ENCODE measurements at places on chromosomes 2 and 18.

- DNase-seq, result no peak
Measured at GRCh38 chr2:117057016-117057415, 757.5 kb upstream of the DDX18 start.

DNA sequence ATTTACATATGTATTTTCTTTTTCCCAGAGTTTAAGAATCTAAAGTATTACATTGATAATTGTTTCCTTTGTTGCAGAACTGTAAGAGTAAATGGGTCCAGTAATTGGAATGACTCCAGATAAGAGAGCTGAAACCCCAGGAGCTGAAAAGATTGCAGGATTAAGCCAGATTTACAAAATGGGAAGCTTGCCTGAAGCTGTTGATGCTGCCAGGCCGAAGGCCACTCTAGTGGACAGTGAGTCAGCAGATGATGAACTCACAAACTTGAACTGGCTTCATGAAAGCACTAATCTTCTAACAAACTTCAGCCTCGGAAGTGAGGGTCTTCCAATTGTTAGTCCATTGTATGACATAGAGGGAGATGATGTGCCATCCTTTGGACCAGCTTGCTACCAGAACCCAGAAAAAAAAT, 183.8 kb upstream of the STON1 start:
- no peak for DNase-seq

- DNase-seq, result peak; percentile 51
Measured at GRCh38 chr2:172726172-172726735, 9.4 kb upstream of the RAPGEF4 start.

DNA sequence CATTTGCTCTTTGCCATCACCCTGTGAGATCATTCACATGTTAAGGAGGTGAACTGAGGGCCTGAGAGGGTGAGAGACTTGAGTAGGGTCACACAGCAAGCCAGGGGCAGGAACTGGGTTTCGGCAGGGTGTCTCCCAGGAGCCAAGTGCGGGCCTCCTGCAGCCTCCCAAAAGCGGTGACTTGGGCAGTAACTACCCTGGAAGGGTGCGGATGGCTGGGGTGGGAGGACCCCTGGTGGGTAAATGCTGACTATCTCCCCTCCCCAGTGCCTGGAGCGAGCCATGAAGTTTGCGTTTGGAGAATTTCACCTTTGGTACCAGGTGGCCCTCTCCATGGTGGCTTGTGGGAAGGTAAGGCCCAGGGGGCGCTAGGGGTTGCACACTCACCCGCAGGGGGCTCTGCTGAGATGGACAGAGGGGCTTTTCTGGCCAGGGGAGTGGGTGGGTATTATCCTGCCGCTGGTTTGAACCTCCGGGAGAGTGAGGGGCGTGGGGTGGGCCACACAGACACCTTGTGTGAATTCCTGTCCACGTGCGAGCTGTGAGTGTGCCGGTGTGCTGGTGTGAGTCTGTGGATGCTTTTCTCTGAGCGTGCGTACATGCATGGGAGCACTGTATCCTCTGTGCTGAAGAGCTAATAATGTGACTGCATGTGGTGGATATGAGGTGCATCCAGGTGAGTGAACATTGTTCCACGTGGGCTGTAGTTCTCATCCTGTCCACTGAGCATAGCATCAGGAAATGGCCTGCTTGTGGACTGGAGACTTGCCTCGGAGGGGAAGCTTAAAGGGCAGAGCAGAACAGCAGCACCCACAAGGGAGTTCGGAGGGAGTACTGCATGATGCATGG, 91.0 kb upstream of the MCFD2 start:
- no peak for DNase-seq

GRCh38 chr2:239821694-239822075, 203.5 kb downstream of the NDUFA10 start:
- no peak for DNase-seq

DNA sequence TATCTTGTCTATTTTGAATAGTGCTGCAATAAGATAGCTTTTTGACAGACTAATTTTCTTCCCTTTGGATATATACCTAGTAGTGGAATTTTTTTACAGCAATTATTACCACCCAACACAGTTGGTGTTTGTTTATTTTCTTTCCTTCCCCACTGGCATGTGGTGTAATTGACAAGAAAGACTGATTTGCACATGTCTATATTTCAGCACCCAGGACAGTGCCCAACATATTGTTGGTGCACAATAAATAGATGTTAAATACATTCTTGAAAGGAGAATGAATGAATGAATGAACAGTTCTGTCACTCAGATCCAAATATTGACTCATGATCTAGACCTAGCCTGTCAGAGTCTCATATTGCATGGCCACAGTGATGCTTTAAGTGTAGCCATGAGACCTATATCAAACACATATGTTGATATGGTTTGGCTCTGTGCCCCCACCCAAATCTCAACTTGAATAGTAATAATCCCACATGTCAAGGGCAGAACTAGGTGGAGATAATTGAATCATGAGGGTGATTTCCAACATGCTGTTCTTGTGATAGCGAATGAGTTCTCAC, 538.2 kb downstream of the NYAP2 start:
- DNase-seq, result no peak

All from NCI-H69 (cell line).